ENCODE measurements at places on chromosomes 1 and 21. TPM values are rescaled to one million over a fixed set of nuclear protein-coding genes. Genes with fewer than 3 reads are reported as not detected.

GRCh38 chr1:37098237-37098636 lies 63.9 kb upstream of the GRIK3 start:
- H3K36me3 ChIP-seq: no peaks in the 10 kb centered on the region
- H3K4me1 ChIP-seq: no peaks in the 10 kb centered on the region
- no peak overlapping the region for H3K4me3 ChIP-seq

DNA sequence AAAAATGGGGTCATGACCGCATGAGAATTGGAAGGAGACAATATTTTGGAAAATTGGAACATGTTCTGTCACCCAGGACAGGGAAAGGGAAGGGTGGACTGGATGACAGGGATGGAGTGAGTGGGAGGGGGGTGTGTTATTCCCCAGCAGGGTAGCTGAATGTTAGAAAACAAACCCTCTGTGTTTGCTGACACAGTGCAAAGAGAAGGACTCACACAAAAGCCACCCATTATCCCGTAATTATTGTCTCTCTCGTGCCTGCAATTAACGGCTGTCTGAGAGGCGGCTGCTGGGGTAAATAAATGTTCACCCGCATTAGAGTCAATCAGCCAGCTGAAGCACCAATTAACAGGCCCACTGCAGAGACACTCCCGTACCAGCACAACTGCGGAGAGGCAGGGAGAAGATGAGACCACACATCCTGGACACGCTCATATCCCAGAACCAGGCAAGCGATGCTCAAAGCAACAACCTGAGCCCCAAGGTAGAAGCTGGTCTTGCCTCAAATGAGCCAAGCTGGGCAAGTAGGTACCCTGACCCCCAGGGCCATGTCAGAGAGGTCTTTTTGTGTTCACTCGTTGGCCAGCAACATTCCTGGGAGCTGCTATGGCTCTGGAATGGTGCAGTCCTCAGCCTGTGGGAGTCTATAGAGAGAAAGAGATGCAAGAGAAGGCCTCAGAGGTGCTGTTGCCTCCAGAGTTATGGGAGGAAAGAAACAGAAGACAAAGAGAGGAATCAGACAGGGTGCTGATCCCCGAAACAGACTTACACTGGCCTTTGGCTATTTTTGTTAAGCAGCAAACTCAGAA lies 19.4 kb downstream of the PLEKHA6 start:
- H3K4me1 ChIP-seq: peaks cover 8% of the 10 kb centered on the region
- no peak overlapping the region for H3K4me3 ChIP-seq
- DNase-seq: peak; percentile 58
- no peaks in the 10 kb centered on the region for H3K36me3 ChIP-seq
- H3K27me3 ChIP-seq: no peaks in the 10 kb centered on the region

DNA sequence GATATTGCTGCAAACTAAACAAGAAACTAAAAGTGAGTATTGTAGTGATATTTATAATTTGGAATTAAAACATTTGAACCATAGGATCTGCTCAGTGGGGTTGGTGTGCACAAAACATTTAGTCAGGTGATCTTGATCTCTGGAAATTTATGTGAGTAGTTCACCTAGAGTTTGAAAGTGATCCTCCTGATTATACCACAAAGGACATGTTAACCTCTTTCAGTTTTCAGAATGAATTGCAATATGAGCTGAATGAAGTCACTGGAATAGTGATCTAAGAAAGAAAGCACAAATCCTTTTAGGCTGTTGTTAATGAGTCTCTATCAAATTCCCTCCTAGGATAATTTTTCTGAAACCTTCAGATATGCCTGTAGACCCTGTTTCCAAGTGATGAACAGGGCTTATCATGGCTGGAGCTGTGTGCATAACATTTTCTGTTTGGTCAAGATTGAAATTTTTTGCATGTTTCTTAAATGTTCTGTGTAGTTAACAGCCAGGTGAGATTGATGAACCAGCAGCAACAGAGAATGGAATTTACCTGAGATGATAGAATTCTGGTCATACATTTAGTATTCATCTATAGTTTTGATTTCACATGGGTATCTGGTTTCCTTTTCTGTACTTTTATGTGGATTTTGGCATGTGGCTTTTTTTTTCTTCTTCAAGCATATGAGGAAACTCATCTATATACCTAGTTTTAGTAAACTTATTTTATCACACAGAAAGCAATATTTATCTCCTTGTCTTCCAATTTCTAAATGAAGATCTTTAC lies 25.5 kb downstream of the CDC14A start:
- H3K27ac ChIP-seq: no peak overlapping the region
- H3K36me3 ChIP-seq: no peaks in the 10 kb centered on the region
- H3K4me3 ChIP-seq: no peak overlapping the region
- no peaks in the 10 kb centered on the region for H3K27me3 ChIP-seq

DNA sequence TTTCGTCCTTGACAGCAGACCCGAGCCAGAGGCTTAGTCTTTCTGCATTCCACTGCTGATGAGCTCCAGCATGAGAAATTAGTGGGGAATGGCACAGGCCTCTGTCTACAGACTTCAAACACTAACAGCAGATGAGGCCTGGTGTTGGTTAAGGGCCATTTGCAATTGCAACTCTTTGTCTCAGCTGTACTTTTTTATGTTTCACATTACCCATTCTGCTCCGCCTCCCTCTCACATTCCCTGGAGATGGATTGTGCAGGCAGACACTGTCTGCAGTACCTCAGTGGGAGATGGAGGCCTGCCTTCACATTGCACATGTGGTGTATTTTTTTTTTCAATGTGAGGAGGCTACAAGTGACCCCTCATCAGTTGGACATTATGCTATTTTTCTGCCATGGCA lies 370.2 kb downstream of the DUSP10 start:
- H3K4me1 ChIP-seq: no peaks in the 10 kb centered on the region
- H3K27me3 ChIP-seq: no peaks in the 10 kb centered on the region
- H3K4me3 ChIP-seq: no peak overlapping the region
- no peaks in the 10 kb centered on the region for H3K36me3 ChIP-seq
- no peak for DNase-seq
- no peak overlapping the region for H3K27ac ChIP-seq

GRCh38 chr1:150954708-150955107 lies 19.9 kb downstream of the CERS2 start:
- H3K27me3 ChIP-seq: no peaks in the 10 kb centered on the region
- no peak overlapping the region for H3K4me3 ChIP-seq
- peaks cover 99% of the 10 kb centered on the region for H3K36me3 ChIP-seq
- DNase-seq: no peak
- peak overlapping the region; percentile 13 for H3K27ac ChIP-seq

GRCh38 chr1:42797979-42798378 lies 13.2 kb downstream of the TMEM269 start:
- H3K36me3 ChIP-seq: no peaks in the 10 kb centered on the region
- no peaks in the 10 kb centered on the region for H3K4me1 ChIP-seq

The RNU1-4 gene
- 9,966 TPM for total RNA-seq

The ACTRT2 gene
- total RNA-seq: not detected

The HPDL gene
- total RNA-seq: not detected

Data from stomach (tissue), 19 donors.